IMR-90 (cell line): ENCODE measurements at places on chromosomes 16 and 17.
A peak's percentile ranks its signal among the peaks of the same experiment; 100 is the strongest.

- no peaks in the 10 kb centered on the region for H3K27me3 ChIP-seq
- H3K27ac ChIP-seq, result no peak overlapping the region
- no peaks in the 10 kb centered on the region for H3K36me3 ChIP-seq
- no peak overlapping the region for H3K4me3 ChIP-seq
Observed at GRCh38 chr17:73833775-73834488, 189.7 kb upstream of the SDK2 start.

GRCh38 chr17:80804466-80804865 is 187.2 kb upstream of the CHMP6 start:
- no peak for DNase-seq
- peaks cover 2% of the 10 kb centered on the region; the same call in 1 of the 2 replicates for H3K36me3 ChIP-seq
- H3K4me1 ChIP-seq, result peaks cover 7% of the 10 kb centered on the region; the same call in 1 of the 2 replicates
- no peak overlapping the region for H3K27ac ChIP-seq
- no peak overlapping the region for H3K4me3 ChIP-seq

- H3K27ac ChIP-seq, result no peak overlapping the region
- H3K36me3 ChIP-seq, result no peaks in the 10 kb centered on the region
- H3K27me3 ChIP-seq, result peaks cover 5% of the 10 kb centered on the region
Observed at GRCh38 chr17:8776881-8777280, 18.5 kb upstream of the SPDYE4 start.

DNA sequence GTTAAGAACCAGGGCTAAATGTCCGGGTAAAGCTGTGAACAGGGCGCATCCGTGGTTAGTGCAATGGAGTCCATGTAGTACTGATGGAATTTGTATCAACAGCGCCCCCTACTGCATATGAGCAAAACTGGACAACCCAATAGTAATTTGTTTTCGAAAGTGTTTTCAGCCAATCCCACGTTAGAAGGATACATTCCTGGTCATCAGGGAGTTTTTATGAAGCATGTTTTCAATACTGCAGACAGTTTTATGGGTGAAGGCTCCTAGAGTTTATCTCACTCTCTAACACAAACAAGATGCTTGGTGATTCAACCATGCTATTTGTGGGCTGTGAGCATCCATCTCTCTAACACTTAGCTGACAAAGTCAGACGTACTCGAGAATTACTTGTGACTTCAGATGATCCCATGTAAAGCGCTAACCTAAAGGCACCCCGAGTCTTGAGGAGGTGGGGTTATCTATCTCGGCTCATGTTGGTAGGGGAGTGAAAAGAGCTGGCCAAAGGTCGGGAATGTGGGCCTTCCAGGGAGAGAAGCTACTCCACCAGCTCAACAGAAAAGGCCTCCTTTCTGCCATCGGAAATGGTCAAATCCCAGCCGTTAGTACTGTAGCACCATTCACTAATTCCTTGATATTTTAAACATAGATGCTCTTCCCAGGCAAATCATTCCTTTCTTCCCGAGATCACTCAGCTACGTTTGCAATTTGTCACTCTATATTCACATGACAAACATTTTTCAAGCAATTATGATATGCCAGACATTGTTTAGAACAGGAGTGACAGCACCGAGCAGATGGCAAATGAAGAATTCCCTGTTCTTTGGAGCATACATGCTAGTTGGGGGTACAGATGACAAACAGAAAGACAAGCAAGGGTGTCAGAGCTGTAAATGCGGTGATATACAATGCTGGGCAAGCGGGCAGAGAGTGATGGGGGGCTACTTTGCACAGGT is 46.9 kb upstream of the HNF1B start:
- peaks cover 15% of the 10 kb centered on the region for H3K4me1 ChIP-seq
- DNase-seq, result peak; percentile 51
- no peaks in the 10 kb centered on the region for H3K36me3 ChIP-seq
- no peak overlapping the region for H3K4me3 ChIP-seq
- no peaks in the 10 kb centered on the region for H3K27me3 ChIP-seq

DNA sequence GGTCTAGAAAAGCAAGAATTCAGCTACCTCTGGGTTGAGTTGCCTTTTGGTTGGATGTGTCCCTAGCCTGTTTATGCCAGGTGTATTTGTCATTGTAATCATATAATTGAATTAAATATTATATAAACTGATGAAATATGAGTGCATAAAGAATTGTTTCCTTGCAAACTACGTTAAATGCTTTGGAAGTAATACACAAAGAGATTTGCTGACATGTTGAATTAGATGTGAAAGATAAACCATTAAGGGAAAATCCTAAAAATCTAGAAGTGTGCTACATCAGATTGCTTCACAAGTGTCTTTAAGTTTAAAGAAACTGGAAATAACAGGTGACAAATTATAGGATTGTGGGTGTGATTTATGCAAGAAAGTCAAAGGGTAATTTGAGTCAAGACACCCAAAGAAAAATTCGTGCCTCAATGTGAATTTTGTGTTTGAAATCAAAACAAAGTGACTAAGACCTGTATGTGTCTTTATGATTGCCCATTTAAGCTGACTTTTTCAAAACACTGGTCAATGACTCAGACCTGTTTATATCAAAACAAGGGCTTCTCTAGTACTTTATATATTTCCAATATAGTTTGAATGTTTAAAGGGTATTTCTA is 5.1 kb upstream of the PYY start:
- DNase-seq, result peak; percentile 55
- peaks cover 41% of the 10 kb centered on the region for H3K27me3 ChIP-seq
- no peak overlapping the region for H3K27ac ChIP-seq
- no peaks in the 10 kb centered on the region for H3K36me3 ChIP-seq
- no peaks in the 10 kb centered on the region for H3K4me1 ChIP-seq
- H3K4me3 ChIP-seq, result no peak overlapping the region

DNA sequence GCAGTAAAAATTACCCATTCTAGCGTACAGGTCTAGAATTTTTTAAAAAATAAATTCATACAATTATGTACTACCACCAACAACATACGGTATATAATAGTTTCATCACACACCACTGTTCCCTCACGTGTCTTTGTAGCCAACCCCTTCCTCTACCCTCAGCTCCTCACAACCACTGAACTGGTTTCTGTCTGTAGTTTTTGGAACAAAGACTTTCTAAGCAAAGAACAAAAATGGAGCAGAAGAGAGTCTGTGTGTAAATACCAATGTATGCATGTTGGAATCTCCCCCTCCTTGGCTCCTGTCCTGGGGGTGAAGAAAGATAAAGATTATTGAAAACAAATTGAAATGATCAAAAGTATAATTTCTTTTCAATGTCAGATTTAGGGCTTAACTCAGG is 31.9 kb upstream of the CCR7 start:
- no peak for DNase-seq
- H3K4me3 ChIP-seq, result no peak overlapping the region
- H3K27me3 ChIP-seq, result peaks cover 9% of the 10 kb centered on the region
- no peak overlapping the region for H3K27ac ChIP-seq
- H3K36me3 ChIP-seq, result no peaks in the 10 kb centered on the region

DNA sequence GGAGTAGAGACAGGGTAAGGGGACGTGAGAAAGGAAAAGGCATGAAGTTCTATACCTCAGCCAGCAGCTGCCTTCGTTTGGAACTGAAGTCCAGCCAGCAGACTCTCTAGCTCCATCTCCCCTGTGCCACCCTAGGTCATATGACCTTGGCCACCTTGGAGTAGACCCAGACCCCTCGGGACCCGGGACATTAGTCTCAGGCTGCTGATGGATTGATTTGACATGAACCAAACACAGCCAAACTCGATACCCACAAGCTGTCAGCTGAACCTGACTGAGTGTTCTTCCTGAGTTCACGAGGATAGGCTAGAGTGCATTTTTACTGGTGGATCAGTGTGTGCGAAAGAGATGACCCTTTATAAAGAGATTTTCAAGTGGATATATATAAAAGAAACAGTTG is 68.5 kb downstream of the YPEL2 start:
- H3K4me1 ChIP-seq, result no peaks in the 10 kb centered on the region
- no peak overlapping the region for H3K4me3 ChIP-seq
- H3K27me3 ChIP-seq, result no peaks in the 10 kb centered on the region
- DNase-seq, result no peak
- H3K36me3 ChIP-seq, result peaks cover 5% of the 10 kb centered on the region; the same call in 1 of the 2 replicates
- no peak overlapping the region for H3K27ac ChIP-seq

GRCh38 chr17:80453998-80454556 is 22.3 kb downstream of the NPTX1 start:
- no peaks in the 10 kb centered on the region for H3K36me3 ChIP-seq
- no peak for DNase-seq
- peaks cover 3% of the 10 kb centered on the region; the same call in 1 of the 2 replicates for H3K27me3 ChIP-seq
- H3K4me3 ChIP-seq, result peak overlapping the region; percentile 52

- no peak overlapping the region for H3K27ac ChIP-seq
- H3K4me3 ChIP-seq, result no peak overlapping the region
- no peaks in the 10 kb centered on the region for H3K4me1 ChIP-seq
- DNase-seq, result no peak
Observed at GRCh38 chr17:75178453-75178852, 4.3 kb downstream of the SUMO2 start.

GRCh38 chr16:80627108-80627507 is 86.3 kb downstream of the DYNLRB2 start:
- H3K36me3 ChIP-seq, result no peaks in the 10 kb centered on the region
- no peak for DNase-seq
- H3K4me1 ChIP-seq, result no peaks in the 10 kb centered on the region

DNA sequence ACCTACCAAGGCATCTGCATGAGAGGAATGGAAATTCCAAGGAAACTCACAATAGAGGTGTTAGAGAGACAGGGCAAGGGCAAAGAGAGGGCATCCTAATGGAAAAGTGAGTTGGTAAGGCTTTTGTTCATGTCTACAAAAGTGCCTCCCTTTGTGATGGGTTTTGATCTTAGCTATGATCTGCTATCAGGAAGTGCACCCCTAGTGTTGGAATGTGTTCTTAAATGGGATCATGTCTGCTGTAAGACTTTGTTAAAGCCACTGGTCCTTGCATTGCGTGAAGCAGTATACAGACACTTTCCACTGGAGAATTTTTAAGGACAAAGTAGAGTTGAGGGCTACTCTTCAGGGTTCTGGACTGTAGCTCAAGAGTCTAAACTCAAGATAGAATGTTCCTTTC is 92.0 kb downstream of the MAP2K6 start:
- no peak for DNase-seq
- no peak overlapping the region for H3K27ac ChIP-seq
- H3K27me3 ChIP-seq, result no peaks in the 10 kb centered on the region
- H3K4me1 ChIP-seq, result peaks cover 1% of the 10 kb centered on the region; the same call in 1 of the 2 replicates
- no peak overlapping the region for H3K4me3 ChIP-seq

DNA sequence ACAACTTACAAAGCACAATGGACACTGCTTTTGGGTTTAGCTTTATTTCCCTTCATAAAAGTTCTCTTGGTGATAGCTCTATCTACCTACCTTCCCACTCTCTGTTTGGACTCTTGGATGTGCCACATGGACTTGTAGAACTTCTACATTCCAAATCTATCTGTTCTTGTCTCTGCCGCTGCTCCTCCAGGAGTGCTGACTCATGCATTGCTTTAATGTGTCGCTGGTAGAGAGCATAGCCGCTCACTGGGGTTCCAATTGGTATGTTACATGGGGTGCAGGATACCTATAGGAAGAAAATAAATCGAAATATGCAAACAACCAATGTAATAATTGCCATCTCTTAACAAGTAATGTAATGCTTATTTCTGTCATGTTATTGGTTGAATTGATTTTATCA is 92.1 kb downstream of the TTC19 start:
- H3K27me3 ChIP-seq, result no peaks in the 10 kb centered on the region
- DNase-seq, result no peak
- no peak overlapping the region for H3K27ac ChIP-seq

- H3K4me1 ChIP-seq, result no peaks in the 10 kb centered on the region
- H3K27ac ChIP-seq, result no peak within 1 kb of the TSS
- no peaks in the 10 kb centered on the region for H3K36me3 ChIP-seq
- H3K27me3 ChIP-seq, result peaks cover 12% of the 10 kb centered on the region
- no peak within 1 kb of the TSS for H3K4me3 ChIP-seq
Observed at GRCh38 chr17:34269969-34270368, at the start of gene CCL7. Gene CCL7 (plus strand): TSS chr17:34270221. CDS start chr17:34270291, 70 bp downstream.

- H3K27me3 ChIP-seq, result no peaks in the 10 kb centered on the region
- DNase-seq, result peak; percentile 81
- H3K4me1 ChIP-seq, result peaks cover 18% of the 10 kb centered on the region
- no peaks in the 10 kb centered on the region; the same call in 1 of the 2 replicates for H3K36me3 ChIP-seq
Observed at GRCh38 chr16:15484662-15485061, 50.3 kb downstream of the BMERB1 start.

DNA sequence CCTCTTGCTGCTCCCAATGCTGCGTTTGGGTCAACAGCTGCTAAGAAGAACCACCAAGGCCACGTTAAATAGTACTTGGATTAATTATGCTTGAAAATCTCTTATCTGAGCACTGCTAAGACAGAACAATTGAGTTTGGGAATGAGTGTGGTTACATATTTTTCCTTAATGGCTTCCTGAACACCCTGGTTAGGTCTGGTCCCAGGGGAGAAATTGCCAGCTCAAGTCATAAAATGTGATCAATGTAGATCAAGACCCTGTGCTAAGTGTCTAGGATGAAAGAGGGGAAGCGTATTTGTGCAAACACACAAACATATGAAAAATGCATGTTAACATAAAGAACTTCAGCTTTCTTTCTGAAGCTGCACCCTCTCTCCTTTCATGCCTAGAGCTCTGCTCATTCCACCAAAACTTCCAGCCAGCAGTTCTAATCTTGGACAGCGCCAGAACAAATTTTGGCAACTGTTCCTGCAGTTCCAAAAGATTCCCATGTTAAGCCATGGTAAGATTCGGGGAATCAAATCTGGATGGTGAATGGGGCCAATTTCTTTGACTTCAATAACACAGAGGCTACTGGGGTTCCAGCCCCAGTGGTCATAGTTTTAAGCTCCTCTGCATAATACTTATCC is 72.0 kb downstream of the ZFHX3 start:
- no peak overlapping the region for H3K4me3 ChIP-seq
- DNase-seq, result no peak
- H3K27ac ChIP-seq, result no peak overlapping the region
- no peaks in the 10 kb centered on the region for H3K27me3 ChIP-seq
- H3K36me3 ChIP-seq, result no peaks in the 10 kb centered on the region; the same call in 1 of the 2 replicates

DNA sequence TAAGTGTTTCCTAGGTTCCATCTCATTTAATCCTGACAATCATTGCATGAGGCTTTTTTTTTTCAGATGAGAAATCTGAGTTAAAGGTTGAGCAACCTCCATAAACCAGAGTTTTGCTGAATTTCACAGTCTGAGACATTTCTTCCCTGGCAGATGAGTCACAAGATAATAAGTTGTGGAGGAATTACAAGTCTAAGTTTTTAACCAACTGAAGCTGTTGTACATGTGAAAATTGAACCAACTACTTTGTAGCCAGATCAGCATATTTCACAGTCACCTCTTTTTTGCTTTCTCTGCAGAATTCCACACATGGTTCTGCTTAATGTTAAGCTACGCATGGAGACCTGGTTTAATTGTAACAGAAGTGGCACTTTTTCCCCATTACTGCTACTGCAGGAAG is 765.6 kb downstream of the CDH11 start:
- no peaks in the 10 kb centered on the region for H3K4me1 ChIP-seq
- H3K4me3 ChIP-seq, result no peak overlapping the region
- peak; percentile 87 for DNase-seq

DNA sequence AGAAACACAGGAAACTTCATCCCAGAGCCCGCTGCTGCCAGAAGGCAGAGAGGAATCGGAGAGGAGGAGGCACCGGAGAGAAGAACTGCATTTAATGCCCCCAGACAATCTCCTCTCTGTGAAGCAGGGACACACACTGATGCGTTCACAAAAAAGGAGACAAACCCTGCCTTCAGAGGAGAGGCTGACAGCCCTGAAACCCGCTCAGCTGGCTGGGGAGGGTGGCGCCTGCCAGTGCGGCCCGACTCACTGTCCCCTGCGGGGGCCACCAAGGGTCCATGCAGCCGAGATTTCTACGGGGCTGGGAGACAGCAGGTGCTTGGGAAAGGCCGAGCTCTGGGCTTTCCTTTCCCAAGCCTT is 21.9 kb upstream of the CACNG1 start:
- H3K27me3 ChIP-seq, result peaks cover 28% of the 10 kb centered on the region
- no peak for DNase-seq
- no peaks in the 10 kb centered on the region for H3K36me3 ChIP-seq
- H3K4me1 ChIP-seq, result no peaks in the 10 kb centered on the region
- no peak overlapping the region for H3K4me3 ChIP-seq

- no peak for DNase-seq
- H3K27me3 ChIP-seq, result no peaks in the 10 kb centered on the region
- no peak overlapping the region for H3K27ac ChIP-seq
- no peak overlapping the region for H3K4me3 ChIP-seq
Observed at GRCh38 chr17:1025733-1026598, 29.0 kb downstream of the TIMM22 start.
